ENCODE measurements at places on chromosomes 12 and 14.

- no peak for DNase-seq
These were observed 136.9 kb downstream of the NUAK1 start for GRCh38 chr12:106001837-106002218.

DNA sequence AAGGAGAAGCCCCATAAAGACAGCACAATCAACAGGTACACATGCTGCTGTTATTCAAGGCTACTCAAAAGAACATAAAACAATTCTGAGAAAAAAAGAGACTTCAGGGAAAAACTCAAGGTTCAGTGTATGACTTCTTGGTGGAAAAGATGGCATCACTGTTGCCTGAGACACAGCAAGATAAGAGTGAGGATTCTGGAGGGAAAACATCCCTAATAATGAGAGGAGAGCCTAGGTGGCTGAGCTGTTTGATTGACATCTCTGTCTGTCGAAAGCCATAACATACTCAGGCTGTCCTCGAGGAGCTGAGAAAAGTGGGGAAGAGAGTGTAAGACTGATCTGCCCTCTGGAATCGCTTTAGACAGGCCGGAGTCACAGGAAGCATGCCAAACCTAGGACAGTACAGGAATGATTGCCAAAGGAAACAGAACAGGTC is 193.4 kb upstream of the AMIGO2 start:
- no peak for DNase-seq

GRCh38 chr12:93081810-93082165 is 152.7 kb upstream of the EEA1 start:
- DNase-seq, result no peak

DNA sequence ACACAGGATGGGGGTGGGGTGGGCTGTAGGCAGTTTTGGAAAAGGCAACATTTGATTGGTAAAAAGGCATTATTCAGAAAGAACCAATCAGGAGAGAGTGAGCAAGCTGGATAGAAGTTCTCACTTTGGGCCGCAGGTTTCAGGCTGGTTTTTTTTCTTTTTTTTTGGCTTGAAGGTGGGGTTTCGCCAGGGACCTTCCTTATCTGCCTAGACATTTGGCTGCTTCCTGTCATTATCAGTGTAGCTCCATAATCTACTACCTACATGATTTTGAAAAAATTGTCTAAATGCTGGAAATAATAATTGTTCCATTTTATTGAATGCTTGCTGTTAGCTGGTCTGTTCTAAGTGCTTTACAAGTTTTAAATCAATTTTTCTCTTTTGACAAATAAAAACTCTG is 649.0 kb downstream of the TMTC2 start:
- DNase-seq, result no peak

DNA sequence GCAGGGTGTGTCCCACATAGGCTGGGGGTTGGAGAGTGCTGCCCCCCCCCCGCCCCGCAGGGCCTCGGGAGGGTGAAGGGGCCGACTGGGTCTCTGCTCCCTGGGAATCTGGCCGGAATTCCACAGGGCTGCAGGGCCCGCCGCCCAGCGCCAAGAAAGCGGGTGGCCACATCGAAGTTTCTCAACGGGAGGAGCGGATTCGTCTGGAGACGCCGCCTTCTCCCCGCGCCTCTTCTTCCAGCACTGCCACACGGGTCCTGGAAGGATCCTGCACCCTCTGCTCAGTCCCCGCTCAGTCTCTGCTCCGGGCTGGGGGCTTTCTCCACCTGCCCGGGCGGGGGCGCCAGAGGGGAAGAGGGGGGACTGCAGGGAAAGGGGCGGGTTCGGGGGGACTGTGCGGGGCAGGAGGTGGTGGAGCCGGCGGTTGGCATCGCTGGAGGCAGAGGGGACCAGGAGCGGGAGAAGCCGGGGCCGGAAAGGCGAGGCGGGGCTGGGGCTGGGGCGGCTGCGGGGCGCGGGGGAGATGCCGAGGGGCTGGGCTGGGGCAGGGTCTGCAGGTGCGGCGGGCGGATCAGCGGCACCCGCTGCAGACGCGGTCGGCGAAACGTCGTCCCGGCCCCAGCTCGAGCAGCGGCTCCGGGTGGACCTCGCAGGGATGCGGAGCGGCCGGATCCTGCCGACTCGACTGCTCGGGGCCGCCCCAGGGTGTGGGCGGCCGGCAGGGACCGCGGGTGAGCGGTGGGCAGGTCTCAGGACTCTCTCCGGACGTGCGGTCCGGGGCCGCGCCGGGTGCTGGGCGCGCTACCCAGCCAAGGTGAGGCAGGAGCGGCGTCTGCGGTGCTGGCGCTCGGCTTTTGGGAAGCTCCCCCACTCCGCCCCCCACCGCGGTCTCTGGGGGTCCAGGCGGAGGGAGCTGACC is 811.4 kb upstream of the TMEM132C start:
- DNase-seq, result no peak

GRCh38 chr12:25723336-25723735 is 170.3 kb upstream of the LMNTD1 start:
- no peak for DNase-seq

- no peak for DNase-seq
These were observed 46.4 kb upstream of the BMP4 start for GRCh38 chr14:54003064-54003463.

DNA sequence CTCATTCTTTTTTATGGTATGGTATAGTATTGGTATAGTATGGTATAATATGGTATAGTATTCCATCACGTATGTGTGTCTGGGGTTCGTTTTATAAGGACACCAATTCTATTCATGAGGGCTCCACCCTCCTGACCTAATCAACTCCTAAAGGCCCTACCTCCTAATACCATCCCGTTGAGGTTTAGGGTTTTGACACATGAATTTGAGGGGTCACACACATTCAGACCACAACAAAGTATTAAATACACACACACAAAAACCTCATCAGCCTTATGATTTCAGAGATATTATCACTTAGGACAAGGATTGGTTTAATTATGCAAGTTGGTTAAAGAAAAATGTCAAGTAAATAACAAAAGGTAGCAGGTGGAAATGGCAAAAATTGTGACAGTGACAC is 54.1 kb upstream of the CHST11 start:
- DNase-seq, result no peak

DNA sequence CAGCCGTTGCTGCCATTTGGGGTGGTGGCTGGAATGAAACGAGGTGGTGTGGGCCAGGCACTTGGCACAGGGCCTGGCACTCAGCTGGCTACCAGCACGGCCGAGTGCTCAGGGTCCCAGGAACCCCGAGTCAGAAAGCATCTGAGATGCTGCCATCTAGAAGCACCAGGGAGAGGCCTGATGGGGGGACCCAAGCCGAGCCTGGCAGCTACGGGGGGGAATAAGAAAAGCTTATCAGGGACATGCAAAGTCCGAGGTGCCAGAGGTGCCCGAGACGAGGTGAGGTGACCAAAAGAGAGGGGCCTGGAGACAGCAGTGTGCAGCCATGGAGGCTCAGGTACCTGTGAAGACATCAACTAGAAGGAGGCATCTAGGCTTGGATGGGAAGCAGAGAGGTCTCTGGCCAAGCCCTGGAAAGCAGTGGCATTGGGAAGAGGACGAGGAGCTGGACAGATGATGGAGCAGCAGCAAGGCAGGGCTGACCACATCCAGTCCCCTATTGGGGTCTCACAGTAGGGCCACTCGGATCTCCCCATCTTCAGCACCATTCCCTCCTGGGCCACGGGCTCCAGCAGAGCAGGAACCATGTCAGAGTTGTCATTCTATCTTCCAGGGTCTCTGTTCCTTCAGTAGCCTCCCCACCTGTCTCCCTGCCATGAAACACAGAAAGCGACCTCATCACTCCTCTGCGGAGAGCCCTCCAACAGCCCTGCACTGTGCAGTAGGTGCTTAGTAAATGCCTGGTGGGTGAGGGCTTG is 59.3 kb upstream of the DIO3 start:
- DNase-seq, result no peak

DNA sequence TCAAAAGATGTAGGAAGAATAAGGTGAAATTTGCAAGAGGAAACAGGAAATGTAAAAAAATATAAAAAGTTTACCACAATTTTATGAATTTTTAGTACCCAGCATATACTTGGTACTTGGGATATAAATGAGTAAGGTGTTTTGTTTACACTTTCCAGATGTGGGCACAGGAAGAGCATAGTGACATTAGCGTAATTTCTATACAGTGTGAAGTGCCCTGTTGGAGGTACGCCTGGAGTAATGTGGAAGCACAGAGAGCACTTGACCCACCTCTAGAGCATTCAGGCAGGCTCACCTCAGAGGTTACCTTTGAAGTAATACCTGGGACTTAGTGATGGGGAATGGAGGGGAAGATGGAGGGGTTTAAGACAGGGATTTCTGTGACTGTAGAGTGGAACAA is 89.5 kb downstream of the AEBP2 start:
- DNase-seq, result no peak

GRCh38 chr12:69417741-69418167 is 52.4 kb upstream of the FRS2 start:
- DNase-seq, result no peak

DNA sequence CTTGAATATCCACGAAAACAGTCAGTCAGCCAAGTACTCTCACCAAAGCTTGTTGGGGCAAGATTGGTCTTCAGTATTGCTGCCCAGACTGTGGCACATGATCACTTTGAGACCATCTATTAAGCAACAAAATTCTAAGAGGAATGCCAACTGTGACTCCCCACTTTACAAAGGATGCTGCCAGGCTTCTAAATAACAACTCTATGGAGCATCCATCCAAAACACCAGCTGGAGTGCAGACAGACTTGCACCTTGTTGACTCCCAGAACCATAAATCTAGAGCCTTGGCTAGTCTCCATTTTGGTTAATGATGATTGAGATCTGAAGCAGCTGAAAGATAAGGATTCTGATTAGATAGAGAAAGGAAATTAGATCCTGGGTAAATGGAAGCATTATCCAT is 132.8 kb downstream of the DIO2 start:
- DNase-seq, result no peak

DNA sequence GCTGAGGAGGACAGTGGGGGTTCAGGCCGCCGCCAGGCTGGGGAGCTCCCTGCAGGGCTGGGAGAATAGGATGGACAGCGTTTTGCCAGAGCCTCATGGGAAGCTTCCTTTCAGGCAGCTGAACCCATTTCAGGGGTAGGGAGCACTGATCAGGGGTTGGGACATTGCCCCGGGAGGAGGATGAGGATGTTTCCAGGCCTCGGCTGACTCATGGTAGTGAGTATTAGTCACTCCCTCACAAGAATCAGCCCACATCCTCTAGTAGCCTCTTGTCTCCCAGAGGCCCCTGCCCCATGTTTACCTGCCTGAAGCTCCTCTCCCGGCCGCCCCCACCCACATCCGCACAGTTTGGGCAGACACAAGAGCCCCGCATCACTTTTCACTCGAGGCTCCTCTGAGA is 89.8 kb downstream of the ZFP36L1 start:
- DNase-seq, result no peak

GRCh38 chr14:91114079-91115065 is 499 bp downstream of the DGLUCY start:
- DNase-seq, result peak; percentile 87

DNA sequence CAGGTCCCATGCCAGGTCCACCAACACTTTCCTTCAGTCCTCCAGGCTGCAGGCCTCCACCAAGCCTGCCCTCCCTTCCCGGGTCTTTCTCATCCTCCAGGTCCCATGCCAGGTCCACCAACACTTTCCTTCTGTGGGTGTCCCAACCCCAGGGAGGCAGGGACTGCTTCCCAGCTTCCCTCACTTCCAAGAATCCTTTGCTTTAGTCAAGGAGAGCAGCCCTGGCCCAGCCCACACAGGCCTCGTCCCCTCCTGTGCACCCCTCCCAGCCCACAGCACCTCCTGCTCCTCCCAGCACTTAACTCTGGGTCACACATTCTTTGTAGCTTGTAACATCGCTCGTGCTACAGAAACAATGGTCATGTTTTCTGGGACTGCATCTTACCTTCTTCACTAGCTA is 72.9 kb downstream of the TESC start:
- no peak for DNase-seq

GRCh38 chr12:131832321-131833231 is 4.4 kb downstream of the MMP17 start:
- peak; percentile 38 for DNase-seq

- DNase-seq, result no peak
These were observed 9.9 kb downstream of the ZNF410 start for GRCh38 chr14:73896521-73896920.

- DNase-seq, result no peak
These were observed 11.0 kb downstream of the RCOR1 start for GRCh38 chr14:102603293-102603907.
